Stimulated activated CD8-positive, alpha-beta memory T cell treated with anti-CD3 and anti-CD28 coated beads, Interleukin-4, amount 100 ng/mL, for 48 hours (primary cell): ENCODE measurements at places on chromosomes 2 and 18.
A peak's percentile ranks its signal among the peaks of the same experiment; 100 is the strongest.

- no peak for DNase-seq
These were observed 5.3 kb downstream of the ONECUT2 start for GRCh38 chr18:57440331-57441070.

DNA sequence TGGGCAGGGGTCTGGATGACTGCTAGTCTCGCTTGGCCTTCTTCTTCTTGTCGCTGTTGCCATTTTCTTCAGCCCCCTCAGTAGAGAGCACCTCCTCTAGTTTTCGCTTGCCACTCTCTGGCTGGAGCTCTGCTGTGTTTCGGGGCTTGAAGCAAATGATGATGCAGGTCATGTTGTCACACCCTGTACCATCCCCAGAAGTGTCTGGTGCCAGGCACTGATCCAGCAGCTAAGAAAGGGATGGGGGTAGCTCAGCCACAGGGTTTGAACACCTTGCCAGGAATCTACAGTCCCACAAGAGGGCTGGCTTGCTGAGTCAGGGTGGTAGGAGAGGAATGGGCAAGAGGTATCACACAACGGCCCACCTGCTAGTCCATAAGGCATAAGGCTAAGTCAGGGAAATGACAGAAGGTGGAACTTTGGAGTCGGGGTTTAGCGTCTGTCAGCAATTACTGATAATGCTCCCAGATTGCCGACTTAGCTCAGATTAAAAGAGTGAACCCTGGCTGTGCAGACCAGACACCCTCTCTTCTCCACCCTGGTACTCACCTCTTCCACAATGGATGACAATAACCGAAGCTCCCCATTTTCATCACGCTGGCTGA, 1.1 kb upstream of the ZNF513 start:
- DNase-seq: no peak

DNA sequence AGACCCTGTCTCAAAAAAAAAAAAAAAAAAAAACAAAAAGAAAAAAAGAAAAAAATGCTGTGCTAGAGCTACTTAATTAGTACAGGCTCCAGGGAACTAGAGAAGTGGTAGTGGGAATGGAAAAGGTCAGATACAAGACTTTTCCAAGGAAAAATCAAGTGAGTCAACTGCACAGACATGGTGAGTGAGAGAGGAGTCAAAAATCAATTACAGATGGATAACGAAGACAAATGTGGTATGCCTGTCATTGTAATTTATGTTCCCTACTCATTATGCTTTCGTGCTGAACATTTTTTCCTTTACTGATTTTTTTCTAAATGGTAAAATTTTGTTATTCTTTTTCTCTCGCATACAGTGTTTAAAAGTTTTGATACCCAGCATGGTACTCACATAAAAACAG, 111.5 kb downstream of the MDH1 start:
- DNase-seq: no peak

GRCh38 chr2:152319822-152320570, 15.0 kb upstream of the FMNL2 start:
- DNase-seq: no peak

- DNase-seq: no peak
These were observed 984.5 kb upstream of the CDH2 start for GRCh38 chr18:29161429-29161828.

GRCh38 chr18:32372381-32373061, 98.2 kb downstream of the GAREM1 start:
- DNase-seq: no peak

DNA sequence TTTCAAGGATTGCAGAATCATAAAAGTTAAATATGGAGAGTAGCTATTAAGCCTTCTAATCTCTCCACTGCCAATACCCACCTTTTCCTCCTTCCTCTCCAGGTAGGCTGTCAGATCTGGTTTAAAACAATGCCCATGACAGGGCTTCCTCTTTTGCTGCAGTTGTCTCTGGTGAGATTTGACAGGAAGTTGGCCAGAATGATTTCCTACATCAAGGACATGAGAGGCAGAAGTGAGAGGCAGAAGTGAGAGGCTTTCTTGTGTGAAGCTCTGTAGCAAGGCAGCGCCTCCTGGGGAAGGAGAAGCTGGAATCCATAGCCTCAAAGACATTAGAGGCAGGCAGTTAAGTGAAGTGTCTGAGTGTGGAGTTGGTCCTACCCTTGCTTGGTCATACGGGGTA, 385.7 kb downstream of the HRH4 start:
- DNase-seq: no peak

DNA sequence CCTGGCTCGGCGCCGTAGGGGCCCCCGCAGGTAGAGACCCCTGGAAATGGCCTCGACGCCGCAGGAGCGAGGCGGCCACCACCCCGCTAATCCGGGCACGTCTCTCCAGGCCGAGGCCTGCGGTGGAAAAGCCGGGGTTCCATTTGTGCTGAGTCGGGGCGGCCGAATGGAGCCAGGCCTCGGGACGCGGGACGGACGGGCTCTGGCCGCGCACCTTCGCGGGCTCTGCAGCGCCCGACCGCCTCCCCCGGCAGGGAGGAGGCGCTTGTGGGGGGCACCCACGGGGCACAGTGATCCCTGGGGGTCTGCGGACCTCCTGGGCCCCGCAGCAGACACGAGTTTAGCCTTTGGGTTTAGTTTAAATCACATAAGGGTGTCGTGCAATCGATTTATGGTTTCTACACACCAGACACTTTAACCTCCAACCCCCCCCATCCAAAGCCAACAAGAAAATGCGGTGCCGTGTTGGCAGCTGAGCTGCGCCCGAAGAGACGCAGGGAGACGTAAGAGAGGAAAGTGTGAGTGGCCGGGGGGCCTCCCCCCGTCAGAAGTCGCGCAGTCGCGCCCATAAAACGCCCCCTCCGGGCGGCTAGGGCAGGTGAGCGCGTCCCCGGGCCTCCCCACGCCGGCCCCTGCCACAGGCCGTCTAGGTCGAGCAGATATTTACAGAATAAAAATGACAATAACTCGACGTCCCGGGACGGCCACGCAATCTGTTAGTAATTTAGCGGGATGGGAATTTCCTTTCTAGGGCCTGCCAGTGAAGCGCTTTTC, 1.0 kb upstream of the NFATC1 start:
- peak; percentile 83 for DNase-seq

GRCh38 chr18:3035635-3036034, 22.7 kb upstream of the LPIN2 start:
- no peak for DNase-seq

- peak; percentile 34 for DNase-seq
These were observed 1.3 kb downstream of the SDC1 start for GRCh38 chr2:20223407-20224163.

GRCh38 chr2:23712756-23713151, 214.2 kb downstream of the ATAD2B start:
- no peak for DNase-seq

DNA sequence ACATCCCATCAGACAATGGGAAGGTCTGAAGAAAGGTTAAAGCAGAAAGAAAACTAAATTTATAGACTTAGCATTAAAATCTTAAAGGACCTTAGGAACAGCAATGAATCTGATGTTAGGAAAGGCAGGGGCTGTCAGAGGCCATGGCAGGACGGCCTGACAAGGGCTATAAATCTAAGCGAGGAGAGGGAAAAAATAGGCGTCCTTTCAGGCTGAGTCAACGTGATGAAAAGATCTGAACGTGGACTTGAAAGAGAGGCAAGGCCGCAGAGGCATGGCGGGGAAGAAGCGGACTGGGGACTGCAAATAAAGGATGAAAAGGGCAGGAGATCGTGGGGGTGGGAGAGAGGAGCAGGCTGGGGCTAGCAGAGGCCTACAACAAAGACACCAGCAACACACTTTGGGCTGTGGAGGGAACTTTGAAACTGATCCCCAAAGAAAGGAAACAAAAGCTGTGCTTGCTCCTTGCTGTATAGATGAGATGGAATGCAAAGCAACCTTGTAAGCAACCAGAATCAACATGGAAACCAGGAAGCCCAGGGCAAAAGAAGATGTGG, 145.6 kb downstream of the NRP2 start:
- no peak for DNase-seq

DNA sequence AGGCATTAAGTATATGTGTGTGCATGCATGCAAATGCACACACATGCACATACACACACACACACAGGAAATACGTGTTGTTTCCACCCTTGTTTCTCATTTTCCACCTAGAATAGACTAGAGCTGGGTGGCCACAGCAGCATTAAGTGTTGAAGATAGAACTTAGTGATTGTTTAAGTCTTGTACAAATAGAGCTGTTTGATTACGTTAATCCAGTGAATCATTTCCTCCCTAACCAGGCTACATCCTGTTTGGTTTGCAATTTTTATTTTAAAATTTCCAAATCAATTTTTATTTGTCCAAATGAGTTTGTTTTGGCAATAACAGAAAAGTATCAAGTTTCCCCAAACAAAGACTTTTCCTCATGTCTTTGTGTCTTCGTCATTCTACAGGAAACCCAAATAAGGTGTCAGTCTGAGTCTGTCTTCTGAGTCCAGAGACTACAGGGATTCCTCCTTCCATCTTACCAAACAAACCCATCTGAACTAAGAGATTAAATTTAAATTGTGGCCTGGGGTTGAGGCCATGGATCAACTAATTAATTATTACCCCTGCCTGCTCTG, 74.6 kb upstream of the GALNT5 start:
- DNase-seq: no peak

GRCh38 chr2:189013671-189014448, 39.7 kb downstream of the COL3A1 start:
- no peak for DNase-seq

- no peak for DNase-seq
These were observed 13.1 kb downstream of the PID1 start for GRCh38 chr2:229257985-229258384.

DNA sequence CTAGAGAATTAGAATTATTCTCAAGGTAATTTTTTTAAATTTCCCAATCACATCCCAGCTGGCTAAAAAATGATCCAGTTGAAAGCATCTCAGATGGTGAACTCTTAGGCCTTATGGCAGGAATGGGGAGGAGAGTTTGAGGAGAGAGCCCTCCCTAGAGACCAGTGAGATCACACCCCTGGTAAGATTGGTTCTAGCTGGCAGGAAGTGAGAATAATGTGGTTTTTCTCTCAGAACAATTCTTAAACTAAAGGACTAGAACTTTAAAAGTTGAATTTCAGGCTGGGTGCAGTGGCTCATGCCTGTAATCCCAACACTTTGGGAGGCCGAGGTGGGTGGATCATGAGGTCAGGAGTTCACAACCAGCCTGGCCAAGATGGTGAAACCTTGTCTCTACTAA, 120.2 kb downstream of the MYO3B start:
- DNase-seq: no peak

GRCh38 chr2:155427470-155427869, 729.0 kb downstream of the KCNJ3 start:
- no peak for DNase-seq
